Upper lobe of right lung (tissue), 1 donor: ENCODE measurements at places on chromosomes 1 and 21. TPM values are rescaled to one million over a fixed set of nuclear protein-coding genes. Genes with fewer than 3 reads are reported as not detected.

Gene CHRNB2
- not detected for total RNA-seq

- DNase-seq, result no peak
These were observed 16.0 kb upstream of the SMYD2 start for GRCh38 chr1:214264976-214265375.

- DNase-seq, result no peak
These were observed 12.6 kb downstream of the HSPG2 start for GRCh38 chr1:21924503-21925005.

Gene FMOD
- 45.1 TPM for total RNA-seq
